Left cardiac atrium (tissue), 4 donors: ENCODE measurements at places on chromosomes 7 and 10.

- DNase-seq, result peak; percentile 61
Measured at GRCh38 chr7:42096681-42097561, 140.1 kb downstream of the GLI3 start.

GRCh38 chr7:118590107-118590506 lies 365.6 kb downstream of the ANKRD7 start:
- DNase-seq, result no peak

DNA sequence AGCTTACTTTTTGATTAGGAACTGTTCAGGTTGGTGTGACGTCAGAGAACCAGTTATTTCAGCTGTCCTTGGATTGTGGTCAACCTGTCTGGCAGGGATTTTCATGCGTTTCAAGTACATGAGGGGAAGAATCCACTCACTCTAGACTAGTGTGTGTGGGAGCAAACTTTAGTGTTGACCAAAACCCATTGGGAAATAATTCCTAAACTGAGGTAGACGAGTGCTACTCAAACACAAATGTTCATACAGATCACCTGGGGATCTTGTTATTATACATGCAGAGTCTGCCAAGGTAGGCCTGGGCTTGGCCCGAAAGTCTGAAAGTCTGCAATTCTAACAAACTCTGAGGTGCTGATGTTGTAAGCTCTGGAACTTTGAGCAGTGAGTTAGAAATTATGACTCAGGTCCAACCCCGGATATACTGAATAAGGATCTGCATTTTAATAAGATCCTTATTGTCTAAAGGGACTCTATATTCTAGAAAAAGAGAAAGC lies 111.1 kb upstream of the CREB5 start:
- no peak for DNase-seq

DNA sequence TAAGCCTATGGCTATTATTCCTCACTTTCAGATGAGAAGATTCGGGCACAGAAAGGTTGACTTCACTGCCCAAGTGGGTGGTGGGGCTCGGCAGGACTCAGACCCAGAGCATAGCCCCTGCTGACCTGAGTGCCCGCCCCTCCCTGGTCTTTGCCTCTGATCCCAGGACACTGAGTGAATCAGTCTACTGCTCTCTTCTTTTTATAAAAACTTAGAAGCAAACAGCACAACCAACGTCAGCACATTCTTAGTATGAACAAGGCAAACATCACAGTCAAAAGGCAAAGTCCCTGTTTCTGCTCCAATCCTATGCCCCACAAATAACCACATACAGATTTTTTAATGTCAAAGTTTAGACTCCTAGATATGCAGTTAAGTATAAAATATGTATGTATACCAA lies 237.8 kb downstream of the ZMYND11 start:
- no peak for DNase-seq

- DNase-seq, result no peak
Measured at GRCh38 chr10:46329690-46330016, 42.9 kb downstream of the ANTXRL start.
